ENCODE measurements at places on chromosomes 16 and 17.

DNA sequence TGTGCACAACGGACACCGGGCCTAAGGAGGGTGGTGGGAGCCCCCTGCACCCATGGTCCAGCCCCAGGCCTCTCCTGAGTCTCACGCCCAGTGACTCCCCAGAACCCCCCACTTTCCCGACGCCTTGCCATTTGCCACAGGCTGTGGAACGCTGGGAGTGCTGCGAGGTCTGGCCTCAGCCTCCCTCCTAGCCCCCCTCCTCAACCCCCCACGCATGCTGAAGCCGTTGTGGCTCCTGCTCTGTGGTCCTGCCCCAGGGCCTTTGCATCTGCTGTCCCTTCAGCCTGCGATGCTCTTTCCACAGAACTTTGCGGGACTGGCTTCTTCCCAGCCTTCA, 226.0 kb upstream of the GSE1 start:
- no peak for DNase-seq

DNA sequence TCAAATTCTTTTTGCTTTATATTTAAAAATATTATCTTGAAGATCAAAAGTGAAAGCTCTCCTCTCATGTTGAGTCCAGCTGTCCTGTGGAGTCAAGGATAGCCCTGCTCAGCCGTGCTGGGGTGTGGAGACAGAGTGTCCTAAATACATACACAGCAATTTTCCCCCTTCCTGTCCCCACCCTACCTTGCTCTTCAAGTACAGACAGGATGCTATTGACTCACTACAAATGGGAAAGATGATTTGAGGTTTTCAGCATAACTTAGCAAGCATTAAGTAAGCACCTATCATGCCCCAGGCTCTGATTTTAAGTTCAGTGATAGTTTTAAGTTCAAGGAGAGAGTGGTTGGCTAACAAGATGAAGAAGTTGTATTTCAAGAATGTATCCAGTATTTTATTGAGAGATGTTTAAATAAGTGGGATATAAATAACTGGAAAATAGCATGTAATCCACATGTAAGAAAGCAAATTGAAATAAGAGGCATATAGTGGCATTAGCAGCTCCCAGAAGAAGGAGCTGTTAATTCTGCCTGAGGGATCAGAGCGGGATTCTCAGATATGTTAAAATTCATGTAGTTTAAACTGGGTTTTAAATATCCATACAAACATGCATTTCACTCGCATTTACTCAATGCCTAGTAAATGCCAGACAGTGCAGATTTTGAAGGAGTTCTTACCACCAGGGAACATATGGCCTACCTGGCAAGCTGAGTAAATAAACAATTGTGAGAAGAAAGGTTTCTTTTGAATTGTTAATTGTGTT, 183.5 kb upstream of the ANKFN1 start:
- DNase-seq: no peak

DNA sequence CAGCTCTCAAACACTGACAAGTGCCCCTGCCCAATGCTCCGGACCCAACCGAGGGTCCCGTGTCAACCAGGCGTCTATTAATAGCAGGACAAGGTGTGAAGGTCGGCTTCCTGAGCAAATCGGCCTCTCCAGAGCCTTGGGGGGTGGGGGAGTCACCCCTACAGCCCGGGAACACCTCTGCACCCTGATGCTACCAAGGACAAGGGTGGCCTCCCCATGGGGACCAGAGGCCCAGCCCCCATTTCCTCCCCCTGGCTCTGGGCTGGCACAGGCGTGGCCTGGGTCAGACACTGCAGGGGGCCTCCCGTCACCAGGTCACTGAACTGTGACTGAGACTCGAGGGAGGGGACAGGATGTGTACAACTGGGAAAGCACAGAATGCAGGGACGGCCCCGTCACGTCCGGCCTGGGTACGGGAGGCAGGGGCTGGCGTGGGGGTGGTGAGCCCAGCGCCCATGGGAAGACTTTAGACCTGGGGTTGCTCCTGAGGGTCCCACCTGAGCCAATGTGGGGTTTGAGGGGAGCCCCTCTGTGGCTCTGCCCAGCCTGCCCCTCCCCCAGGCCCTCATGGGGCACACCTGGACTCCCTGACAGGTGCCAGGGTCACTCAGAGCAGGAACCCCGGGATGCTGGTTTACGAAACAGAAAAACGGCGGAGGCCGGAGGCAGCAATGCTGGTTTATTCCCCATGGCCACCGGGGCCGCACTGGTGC, 579 bp upstream of the CYBA start:
- DNase-seq: peak; percentile 23

DNA sequence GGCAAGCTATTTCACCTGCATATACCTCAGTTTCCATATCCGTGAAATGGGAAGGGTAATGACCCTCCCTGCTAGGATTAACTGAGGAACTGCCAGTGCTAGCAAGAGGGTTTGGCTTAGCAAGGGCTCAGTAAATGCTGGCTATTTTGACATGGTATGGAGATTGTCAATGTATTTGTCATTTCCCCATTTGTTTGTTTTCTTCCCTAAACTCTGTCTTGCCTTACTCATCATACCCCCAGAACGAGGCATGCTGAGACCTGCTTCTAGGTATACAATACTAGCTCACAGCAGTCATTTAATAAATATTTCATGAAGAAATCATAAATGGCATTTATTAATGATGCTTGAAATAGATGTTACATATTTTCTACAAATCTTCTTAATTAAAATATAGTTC, 124.0 kb downstream of the DYNLRB2 start:
- DNase-seq: no peak

DNA sequence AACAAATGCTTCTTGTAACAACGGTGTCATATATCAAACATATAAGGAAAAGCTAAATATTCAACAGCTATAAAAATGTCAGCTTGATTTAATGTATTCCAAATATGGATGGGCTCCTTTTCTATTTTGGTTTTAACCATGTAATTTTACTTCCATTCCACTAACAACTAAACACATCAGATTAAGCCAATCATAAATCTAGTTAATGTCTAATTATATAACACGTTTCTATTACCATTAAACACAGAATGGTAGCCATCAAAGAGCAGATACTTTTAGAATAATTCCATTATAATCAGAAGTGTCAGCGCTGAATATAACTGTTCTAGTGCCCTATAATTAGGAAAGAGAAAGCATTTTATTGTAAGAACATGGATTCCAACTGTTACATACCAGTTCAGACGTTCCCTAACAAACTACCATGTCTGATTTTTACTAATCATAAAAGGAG, 10.0 kb downstream of the CMC2 start:
- no peak for DNase-seq

DNA sequence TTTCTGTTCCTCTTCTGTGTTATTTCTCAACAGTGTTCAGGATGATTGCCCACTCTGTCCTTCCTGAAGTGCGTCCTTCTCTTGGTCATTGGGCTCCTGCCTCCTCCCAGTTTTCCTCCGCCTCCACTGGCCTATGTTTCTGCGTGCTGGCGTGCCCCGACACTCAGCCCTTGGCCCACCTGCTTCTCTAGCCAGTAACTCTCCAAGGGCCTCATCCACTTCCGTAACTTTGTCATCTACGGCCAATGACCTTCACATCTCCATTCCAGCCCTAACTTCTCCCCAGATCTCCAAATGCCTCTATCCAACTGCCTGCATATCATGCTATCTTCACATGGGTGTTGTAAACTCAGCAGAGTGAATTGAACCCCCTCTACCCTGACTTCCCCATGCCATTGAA, 39.6 kb upstream of the RPL38 start:
- no peak for DNase-seq

- DNase-seq: no peak
These were observed 56.1 kb upstream of the STAC2 start for GRCh38 chr17:39281806-39282205.

GRCh38 chr16:693364-693763, 3.2 kb upstream of the WDR24 start:
- no peak for DNase-seq

GRCh38 chr17:34613064-34614019, 34.0 kb downstream of the TMEM132E start:
- no peak for DNase-seq

DNA sequence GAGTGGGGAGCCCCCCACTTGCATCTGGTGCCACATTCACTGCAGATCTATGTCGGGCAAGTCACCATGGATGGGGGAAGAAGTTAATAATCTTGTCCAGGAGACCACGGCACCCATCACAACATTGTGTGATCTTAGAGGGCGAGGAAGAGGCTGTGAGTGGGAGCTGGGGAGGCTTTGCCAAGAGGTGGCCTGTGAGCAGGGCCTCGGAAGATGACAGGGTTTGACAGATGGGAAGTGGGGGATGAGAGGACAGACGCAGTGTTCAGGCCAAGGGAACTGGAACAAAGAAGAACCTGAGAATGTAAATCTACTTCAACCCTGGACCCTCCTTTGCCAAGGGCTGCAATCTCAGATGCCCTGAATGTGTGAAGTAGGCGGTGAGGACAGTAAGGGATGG, 12.4 kb downstream of the ACE start:
- DNase-seq: no peak

DNA sequence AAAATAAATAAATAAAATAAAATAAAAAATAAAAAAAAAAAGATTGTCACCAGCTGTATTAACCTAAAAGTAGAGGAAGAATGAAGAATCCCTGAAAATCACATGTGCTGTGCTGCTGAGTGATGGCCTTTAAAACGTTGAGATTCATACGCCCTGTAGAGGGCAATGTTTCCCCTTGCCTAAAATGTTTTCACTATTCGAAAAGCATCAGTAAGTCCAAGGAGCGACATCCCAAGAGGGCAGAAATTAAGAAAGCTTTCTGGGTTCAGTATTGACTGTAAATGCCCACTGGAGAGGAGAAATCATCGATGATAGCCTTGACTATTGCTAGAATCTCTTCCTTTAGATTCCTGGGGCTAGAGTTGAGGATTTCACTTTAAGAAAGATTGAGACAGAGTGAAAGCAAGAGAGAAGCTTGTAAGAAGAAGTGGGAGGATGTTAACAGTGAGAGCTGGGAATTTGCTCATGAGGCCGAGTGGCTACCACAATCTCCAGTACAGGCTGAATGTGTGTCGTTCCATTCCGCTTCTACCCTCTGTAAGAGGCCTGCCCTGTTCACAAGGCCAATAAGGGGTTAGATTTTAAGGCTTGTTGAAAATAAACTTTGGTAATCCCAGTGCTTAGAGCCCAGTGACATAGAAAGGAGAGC, 170.8 kb upstream of the FAM20A start:
- peak; percentile 10 for DNase-seq

GRCh38 chr16:62363501-62363900, 327.3 kb upstream of the CDH8 start:
- DNase-seq: no peak

DNA sequence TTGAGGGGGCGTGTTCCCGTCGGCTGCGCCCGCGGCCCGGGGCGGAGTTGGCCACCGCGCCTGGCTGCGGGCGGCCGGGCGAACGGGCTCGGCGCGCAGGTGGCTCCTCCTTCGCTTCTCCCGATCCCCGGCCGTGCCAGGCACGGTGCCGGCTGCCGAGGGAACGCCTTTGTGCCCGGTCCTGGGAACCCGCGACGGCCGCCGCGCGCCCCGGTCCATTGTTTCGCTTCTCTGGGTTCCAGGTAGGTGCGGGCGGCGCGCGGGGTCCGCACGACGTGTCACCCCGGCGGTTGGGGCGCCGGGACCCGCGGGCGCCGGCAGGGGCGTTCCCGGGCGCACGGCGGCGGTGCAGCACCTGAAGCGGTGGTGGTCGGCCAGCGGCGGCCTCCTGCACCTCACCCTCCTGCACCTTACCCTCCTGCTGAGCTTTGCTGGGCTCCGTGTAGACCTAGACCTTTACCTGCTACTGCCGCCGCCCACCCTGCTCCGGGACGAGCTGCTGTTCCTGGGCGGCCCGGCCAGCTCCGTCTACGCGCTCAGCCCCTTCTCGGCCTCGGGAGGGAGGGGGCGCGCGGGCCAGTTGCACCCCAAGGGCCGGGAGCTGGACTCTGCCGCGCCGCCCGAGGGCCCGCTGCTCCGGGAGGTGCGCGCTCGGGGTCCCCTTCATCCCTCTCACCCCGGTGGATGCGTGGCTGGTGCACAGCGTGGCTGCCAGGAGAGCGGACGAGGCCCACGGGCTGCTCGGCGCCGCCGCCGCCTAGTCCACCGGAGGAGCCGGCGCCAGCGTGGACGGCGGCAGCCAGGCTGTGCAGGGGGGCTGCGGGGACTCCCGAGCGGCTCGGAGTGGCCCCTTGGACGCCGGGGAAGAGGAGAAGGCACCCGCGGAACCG, 99.9 kb downstream of the EFCAB13 start:
- DNase-seq: no peak

- no peak for DNase-seq
These were observed 131.1 kb downstream of the ZNF423 start for GRCh38 chr16:49724774-49725173.

- no peak for DNase-seq
These were observed 8.4 kb downstream of the PMP22 start for GRCh38 chr17:15256689-15257088.

- no peak for DNase-seq
These were observed 5.9 kb upstream of the CBLN1 start for GRCh38 chr16:49287572-49287971.

DNA sequence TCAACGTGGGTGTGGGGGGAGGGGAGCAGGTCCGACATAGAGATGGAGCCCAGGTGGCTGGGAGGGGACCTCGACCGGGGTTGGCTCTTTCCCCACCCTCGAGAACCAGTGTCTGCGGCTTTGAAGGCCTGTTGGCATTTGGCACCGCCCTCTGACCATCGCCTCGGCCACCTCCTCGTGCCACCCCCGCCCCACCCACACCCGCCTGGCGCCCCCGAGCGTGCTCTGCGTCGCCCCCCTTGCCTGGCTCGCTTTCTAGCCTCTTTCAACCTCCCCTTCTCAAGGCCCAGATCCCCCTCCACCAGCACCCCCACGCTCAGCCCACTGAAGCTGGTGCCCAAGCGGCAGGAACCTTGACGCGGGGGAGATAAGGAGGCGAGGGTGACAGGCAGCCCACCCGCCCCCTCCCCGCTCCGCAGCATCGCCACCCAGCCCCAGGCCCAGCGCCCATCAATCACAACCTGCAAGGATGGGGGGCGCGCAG, 619 bp downstream of the CACNB1 start:
- no peak for DNase-seq

DNA sequence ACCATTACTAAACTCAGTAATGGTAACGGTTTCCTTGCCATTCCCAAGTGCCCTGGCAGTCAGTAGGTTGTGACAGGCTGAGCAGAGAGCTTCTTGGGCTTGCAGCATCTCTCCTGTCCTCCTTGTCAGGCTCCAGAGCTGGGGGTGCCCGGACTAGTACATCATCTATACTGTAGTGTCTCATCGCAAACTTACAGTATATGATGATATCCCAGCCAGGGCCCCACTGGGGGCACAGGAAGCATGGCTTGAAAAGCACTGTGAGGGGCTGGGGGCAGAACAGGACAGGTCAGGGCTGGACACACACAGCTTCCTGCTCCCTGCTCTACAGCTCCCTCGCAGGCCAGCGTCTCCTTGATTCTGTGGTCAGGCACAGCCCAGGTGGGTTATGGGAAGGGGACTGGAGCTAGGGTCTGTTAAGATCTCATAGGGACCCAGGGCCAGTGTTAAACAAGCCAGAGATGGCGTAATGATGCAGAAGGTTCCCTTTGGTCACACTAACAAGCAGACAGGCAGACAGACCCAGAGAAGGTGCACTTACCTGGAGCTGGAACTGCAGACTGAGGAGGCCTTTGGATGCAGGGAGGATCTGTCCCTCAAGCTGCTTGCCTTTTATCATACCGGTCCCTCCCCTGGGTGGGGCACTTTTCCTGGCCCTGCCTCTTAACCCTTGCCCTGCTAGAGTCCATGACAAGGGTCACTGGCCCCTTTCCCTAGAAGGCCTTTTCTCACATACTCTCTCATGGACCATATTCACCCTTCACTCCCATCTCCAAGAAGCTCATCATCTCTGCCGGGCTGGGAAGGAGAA, 6.8 kb downstream of the ERAL1 start:
- DNase-seq: no peak

- no peak for DNase-seq
These were observed 165.4 kb downstream of the UTP18 start for GRCh38 chr17:51425773-51426172.

Measured in SHP77 treated with DMSO at 0.1 percent for 48 hours (cell line).